Stimulated activated CD4-positive, alpha-beta T cell treated with anti-CD3 and anti-CD28 coated beads, Interleukin-4, amount 100 ng/mL, for 4 hours (primary cell): ENCODE measurements at places on chromosomes 16 and 17.

DNA sequence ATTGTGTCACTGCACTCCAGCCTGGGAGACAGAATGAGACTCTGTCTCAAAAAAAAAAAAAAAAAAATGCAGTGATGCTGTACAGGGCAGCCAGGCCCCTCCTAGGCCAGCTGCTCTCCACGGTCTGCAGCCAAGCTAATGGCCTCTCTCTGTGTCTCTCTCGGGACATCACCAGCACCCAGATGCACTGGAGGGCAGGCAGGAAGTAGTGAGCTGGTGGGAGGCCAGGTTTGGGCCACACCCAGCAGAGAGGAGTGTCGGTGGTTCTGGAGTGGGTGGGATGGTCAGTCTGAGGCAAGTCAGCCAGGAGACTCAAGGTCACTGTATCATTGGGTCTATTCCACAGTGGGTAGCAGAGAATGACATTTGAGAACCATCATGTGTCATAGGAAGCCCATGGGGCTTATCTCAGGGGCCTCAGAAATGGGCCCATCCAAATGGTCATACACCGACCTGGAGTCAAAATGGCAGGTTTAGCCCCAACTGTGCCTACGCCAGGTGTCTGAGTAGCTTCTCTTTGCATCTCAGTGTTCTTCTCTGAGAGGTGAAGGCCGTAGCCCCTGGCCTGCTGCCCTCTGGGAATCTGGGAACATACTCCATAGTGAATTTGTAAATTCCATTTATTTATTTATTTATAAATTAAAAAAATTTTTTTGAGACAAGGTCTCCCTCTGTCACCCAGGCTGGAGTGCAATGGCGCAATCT lies 22.7 kb downstream of the WNT9B start:
- no peak for DNase-seq

- DNase-seq, result no peak
These were observed 885 bp upstream of the VASN start for GRCh38 chr16:4370570-4371356.

DNA sequence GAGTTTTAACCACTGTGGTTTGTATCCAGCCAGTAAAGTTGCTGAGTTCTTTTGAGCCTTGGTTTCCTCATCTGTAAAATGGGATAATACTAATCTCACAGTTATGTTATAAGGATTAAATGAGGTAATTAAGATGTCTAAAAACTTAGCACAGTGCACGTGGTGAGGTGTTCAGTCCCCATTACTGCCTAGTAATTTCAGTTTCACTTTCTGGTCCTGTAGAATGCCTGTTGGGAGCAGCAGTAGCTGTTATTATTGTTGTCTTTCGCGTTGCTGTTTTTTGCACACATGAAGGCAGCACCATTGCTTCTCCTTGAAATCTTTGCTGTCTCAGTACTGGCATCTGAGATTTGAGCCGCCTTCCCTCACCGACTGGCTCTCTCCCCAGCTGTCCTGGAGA lies 182.4 kb downstream of the DNAH9 start:
- no peak for DNase-seq

DNA sequence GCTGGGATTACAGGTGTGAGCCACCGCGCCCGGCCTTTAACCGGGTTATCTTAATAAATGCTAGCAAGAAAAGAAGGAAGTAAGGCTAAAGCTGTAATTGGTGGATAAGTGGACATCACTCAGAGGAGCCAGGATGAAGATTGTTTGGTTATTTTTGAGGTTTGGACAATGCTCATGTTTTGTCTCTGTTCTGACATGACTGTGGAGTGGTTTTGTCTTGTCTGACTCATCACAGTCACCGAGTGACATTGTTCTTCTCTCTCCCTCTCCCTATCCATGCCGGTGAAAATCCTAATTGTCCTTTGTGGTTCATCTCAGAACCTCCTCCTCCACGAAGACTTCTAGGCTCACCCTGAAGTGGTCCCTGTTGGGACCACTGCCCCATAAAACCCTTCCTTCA lies 23.5 kb upstream of the GRIN2A start:
- no peak for DNase-seq

DNA sequence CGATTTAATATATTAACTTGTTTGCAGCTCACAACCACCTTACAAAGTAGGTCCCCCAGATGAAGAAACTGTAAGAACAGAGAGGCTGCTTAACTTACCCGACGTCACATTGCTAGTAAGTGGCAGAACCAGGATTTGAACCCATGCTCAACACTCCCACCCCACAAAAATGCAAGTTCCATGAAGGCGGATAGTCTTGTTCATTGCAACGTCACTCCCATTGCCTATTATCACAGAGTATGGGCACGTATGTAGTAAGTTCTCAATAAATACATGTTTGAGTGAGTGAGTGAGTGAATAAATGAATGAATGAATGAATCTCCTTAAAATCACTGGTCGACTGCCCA lies 1.1 kb downstream of the USP31 start:
- DNase-seq, result no peak

DNA sequence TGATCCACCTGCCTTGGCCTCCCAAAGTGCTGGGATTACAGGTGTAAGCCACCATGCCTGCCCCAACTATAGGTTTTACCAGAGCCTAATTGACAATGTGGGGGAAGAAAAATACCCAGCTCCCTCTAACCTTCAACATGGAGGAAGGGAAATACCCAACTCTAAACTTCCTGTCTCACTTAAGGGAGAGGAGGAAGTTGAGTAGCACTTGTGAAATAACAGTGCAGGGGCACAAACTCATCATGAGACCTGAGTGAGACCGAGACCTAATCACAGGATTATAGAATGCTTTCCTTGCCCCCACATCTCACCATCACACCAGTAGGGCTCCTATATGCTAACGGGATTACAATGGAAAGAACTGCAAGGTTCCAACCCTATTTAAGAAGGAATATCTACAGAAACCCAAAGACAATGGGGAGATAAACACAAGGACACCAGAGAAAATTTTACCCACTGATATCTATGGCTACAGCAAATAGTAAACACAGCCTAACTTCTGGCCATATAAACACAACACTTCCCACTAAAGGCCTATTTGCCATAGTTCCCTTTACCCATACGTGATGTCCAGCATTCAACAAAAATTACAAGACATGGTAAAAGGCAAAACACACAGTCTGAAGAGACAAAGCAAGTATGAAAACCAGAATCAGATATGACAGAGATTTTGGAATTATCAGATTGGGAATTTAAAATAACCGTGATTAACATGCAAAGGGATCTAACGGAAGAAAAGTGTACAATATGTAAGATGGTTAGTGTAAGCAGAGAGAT lies 26.9 kb downstream of the OR3A1 start:
- DNase-seq, result no peak

- DNase-seq, result no peak
These were observed 6.4 kb downstream of the HLF start for GRCh38 chr17:55271223-55271571.

DNA sequence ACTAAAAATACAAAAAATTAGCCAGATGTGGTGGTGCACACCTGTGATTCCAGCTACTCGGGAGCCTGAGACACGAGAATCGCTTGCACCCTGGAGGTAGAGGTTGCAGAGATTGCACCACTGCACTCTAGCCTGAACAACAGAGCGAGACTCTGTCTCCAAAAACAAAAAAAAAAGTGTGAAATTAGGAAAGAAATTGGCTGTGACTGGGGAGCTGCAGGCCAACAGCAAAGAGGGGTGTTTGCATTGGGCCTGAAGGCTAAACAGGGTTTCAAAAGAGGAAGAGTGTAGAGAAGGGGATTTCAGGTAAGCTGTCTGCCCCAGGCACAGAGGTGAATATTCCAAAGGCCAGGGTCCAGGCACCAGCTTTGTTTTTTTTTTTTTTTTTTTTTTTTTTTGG lies 9.4 kb downstream of the BMERB1 start:
- no peak for DNase-seq

DNA sequence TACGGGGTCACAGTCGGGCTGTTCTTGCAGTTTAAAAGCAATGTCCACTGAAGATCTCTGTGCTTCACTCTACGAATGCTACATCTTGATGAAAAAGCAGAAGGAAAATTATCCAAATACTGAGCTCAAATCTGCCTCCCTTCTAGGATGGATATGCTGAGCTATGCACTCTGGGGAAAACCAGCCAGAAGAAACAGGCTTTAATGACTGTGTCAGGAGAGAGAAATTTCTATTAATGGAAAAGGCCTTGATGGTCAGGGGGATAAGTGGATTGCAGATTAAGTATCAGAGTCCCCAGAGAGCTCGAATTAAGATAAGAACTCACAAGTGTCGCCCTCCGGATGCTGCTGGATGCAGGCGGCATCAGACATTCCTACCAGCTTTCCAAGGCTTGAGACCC lies 39.6 kb upstream of the RCVRN start:
- DNase-seq, result no peak

- no peak for DNase-seq
These were observed 4.8 kb upstream of the PHF12 start for GRCh38 chr17:28956112-28956511.

GRCh38 chr17:44355642-44356099 lies 8.0 kb downstream of the FAM171A2 start:
- no peak for DNase-seq

DNA sequence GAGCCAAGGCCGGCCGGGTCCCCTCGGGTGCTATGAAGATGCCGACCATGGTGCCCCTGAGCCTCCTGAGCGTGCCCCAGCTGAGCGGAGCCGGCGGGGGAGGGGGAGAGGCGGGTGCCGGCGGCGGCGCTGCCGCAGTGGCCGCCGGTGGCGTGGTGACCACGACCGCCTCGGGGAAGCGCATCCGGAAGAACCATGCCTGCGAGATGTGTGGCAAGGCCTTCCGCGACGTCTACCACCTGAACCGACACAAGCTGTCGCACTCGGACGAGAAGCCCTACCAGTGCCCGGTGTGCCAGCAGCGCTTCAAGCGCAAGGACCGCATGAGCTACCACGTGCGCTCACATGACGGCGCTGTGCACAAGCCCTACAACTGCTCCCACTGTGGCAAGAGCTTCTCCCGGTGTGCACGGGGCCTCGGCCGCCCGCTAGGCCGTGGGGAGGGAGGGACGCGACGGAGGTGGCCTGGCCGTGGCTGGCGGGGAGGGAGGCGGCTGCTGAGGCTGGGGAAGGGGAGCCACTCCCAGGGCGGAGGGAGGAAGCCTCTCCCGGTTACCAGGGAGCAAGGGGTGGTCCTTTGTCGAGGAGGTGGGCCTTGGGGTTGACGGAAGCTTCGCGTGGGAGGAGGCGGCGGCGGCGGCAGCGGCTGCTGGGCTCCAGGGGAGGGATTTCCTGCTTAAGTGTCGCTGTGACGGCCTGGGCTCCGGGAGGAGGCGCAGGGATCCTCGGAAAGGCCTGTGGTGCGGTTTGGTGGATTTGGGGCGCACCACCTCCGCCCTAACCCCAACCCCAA lies 1.3 kb downstream of the MAZ start:
- DNase-seq, result peak; percentile 84

DNA sequence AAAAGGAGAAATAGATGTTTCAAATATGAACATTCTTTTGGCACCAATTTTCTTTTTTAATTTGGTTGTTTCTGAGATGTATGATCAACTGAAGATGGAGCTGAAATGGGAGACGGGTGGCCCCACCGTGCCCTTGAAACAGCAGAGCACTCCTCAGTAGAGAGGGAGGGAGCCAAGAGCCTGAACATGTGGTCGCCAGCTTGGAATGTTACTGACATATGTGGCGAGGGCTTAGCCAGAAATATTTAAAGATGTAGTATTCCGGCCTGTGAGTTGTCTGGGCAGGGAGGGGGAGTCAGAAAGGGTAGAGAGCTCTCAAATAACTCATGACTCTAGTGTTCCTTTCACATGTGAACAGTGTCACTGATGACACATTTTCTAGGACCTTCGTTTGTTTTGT lies 13.3 kb upstream of the MRC2 start:
- no peak for DNase-seq

- no peak for DNase-seq
These were observed 117.5 kb downstream of the ASIC2 start for GRCh38 chr17:33175562-33175961.

DNA sequence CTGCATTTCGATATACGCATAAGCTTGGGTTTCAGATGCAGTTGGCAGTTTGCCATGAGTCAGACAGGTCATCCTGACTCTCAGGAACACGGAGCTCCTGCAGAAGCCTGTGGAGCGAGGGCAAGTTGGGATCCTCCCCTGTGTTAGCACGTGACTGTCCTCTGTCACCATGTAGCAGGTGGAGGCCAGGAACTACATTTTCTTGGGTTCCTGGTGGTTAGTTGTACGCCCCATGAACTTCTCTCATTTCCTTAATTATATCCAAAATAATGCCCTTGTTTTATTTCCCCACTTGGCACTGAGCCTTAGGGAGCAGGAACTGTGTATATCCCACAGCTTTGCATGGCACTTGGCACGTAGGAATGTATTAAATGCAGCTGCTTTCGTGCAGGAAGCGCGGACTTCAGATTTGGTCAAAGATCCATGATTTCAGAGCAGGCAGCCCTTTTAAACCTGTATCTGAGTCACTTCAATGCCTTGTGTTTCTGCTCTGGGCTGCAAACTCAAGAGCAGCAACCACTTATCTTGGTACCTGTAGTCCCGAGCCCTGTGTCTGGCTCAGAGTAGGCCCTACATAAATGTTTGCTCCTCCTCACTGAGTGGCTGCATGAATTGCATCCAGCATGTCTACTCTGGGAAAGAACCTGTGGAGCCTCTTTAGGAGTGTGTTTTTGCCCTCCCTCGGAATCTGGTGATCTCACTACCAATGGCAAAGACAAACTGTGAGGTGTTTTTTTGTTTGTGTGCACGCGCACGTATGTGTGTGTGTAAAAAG lies 428.4 kb downstream of the MAF start:
- no peak for DNase-seq

DNA sequence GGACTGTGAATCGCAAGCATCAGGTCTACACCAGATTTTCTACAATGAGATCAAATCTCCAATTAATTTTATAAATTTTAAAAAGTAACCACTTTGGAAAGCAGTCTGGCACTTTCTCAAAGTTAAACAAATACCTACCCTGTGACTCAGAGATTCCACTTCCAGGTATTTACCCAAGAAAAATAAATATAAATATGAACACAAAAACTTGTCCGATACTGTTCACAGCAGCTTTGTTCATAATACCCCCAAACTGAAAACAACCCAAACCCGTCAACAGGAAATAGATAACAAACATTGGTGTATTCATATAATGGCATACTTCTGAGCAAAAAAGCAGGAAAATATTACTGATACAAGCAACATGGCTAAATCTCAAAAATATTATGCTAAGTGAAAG lies 12.1 kb downstream of the ZDHHC7 start:
- DNase-seq, result no peak
